ENCODE measurements at places on chromosomes 5 and 9.
A peak's percentile ranks its signal among the peaks of the same experiment; 100 is the strongest.

DNA sequence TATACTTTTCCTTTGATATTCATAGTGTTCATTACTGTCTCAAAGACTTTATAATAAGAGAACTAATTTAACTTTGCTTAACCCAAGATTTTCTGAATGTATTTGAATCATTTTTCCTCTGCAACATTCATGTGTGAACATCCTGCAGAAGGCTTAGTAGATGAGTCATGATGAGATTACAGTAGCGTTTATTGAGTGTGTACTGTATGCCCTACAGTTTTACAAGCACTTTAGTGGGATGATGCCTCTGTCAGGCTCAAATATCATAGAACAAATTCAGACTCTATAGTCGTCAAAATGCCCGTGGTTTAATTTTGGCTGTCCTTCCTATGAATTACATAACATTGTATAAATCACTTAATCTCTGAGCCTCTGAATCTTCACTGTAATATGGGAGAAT, 41.2 kb downstream of the FYB1 start:
- DNase-seq: no peak

GRCh38 chr9:98931600-98932389, 11.9 kb upstream of the COL15A1 start:
- DNase-seq: no peak

- DNase-seq: no peak
These were observed 1344.4 kb upstream of the WWC1 start for GRCh38 chr5:166947045-166947444.

DNA sequence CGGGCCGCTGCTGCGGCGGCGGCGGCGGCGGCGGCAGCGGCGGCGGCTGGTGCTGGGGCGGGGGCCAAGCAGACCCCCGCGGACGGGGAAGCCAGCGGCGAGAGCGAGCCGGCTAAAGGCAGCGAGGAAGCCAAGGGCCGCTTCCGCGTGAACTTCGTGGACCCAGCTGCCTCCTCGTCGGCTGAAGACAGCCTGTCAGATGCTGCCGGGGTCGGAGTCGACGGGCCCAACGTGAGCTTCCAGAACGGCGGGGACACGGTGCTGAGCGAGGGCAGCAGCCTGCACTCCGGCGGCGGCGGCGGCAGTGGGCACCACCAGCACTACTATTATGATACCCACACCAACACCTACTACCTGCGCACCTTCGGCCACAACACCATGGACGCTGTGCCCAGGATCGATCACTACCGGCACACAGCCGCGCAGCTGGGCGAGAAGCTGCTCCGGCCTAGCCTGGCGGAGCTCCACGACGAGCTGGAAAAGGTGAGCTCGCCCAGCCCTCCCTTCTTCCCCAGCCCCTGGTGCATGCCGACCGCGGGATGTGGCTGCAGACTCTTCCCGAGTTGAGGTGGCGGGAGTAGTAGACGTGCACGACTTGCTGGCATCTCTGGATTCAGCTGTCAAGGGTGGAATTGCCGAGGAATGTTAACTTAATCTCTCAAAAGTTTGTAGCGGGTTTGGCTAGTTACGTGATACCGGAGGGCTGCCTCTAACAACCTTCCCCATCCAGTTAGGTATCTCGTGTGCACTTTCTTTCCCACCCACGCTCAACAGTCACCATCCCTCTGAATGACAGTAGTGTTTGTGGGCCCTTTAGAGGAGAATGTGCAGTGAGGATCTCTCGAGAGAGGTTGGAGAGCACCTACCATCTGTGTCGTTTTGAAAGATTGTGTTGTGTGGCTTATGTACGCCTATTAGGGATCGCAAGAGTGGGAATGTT, 932 bp downstream of the SLC12A2 start:
- DNase-seq: peak; percentile 13

- no peak for DNase-seq
These were observed 20.3 kb upstream of the TTC33 start for GRCh38 chr5:40775846-40776657.

DNA sequence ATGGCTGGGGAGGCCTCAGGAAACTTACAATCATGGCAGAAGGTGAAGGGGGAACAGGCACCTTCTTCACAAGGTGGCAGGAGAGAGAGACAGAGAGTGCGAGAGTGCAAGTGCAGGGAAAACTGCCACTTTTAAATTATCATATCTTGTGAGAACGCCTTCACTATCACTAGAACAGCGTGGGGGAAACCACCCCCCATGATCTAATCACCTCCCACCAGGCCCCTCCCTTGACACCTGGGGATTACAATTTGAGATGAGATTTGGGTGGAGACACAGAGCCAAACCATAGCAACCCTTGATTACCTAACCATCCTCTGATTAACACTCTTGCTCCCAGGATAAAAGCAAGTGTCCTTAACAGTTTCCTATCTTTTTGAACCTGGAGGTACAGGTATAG, 21.1 kb downstream of the ADAMTS19 start:
- DNase-seq: no peak

DNA sequence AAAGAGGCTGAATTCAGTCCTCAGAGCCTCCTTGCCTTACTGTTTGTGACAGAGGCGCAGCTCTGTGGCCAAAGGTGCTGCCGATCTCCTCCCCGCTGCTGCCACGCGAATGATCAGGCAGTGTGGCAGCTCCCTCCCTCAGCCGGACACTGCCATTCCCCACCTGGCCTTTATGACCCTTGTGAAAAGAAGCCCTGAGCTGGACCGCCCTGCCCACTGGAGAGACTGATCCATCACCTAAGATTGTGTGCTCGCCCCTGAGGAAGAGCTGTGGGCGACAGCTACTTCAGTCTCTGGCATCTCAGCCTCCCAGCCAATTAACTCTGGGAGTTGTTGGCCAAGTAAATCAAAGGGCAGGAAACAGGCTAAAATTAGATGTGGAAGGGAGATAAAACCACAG, 90.9 kb downstream of the CARTPT start:
- DNase-seq: no peak

DNA sequence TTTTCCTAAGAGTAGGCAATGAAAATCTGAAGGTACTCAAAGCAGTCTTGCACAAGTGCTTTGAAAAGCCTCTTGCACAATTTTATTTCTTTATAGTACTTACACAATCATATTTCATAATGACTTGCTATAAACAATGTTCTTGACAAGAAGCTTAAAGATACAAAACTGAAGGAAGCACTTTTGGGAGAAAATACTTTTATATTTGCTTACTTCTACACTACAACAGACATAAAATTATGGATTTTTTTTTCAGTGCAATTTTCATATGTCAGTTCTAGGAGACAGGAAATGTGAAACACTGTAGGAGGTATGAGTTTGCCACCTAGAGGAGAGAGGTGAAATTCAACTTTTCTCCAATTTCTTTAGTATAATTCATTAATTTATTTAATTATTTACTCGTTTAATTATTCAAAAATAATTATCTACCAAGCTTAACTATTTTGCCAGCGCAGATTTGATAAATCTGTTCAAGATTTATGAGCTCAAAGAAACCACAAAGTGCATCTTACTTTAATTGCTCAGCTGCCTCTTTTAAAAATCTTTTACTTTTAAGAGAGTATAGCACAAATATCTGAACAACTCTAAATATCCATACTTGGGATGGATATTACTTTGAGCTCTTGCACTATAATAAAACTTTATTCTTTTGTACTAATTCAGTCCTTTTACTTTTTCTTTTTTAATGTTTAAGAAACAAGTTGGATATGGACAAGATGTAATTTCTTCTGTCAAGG, 29.0 kb upstream of the CDKN2B start:
- DNase-seq: no peak

- DNase-seq: no peak
These were observed 1.3 kb upstream of the CARD19 start for GRCh38 chr9:93094658-93095204.

DNA sequence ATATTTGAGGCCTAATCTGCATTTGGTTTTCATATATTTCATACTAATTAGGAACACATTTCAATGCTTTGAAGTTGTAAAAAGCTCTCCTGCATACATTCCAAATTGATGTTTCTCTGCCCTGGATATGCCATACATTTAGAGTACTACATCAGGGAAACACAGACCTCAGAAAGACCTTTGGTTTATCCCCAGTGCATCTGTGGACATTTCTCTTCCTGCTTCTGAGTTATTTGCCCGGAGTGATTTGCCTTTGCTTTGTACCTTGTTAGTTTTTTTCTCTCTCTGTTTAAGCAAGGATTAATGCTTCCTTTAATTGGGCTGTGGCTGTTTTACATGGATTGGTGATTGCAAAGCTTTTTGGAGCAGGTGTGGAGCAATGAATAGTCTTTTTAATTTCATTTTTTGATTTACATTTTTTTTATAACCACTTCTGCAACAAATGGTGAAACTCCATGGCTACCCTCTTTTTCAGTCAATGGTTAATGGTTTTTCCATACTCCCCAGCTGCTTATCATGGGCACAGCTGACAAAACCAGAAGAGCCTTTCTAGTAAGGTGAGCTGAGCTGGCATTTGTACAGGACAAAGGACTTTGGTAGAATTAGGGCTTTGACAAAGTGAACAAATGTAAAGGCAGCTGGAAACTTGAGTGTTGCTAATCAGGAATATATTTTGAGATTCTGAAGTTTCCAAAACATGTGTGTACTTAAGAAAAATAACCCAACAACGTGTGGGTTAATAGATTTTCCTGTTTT, 54.2 kb downstream of the ZSWIM6 start:
- DNase-seq: no peak

DNA sequence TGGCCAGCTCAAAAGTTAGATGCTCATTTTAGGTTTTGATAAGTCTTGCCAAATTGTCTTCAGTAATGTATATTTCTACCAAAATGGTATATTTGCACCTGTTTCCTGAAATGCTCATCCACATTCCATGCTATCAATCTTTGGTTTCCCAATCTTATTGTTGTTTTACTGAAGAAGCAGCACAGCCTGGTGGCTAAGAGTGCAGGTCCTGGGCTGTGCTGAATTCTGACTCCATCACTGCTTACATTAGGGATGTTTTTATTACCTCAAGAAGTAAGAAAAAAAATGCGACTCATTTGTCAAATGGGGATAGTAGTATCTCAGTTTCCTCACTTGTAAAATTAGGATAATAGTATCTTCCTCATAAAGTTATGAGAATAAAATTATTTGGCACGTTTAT, 13.6 kb upstream of the S100Z start:
- no peak for DNase-seq

DNA sequence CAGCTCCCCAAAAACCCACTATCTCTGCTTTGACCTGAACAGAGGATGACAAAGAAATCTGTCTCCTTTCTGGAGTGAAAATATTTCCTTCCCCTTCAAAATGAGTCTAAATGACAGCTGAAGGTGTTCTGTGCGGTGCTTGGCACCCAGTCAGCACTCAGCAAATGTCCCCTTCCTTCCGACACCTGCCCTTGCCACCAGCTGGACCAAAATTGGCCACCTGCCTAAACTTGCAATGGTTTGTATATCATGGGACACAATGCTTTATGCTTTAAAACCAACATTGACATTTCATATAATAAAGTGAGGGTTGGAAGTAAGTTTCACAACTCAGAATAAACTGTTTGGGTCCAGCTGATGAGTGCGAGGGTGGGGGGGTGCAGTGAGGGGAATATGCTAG, 7.5 kb upstream of the TTC1 start:
- DNase-seq: no peak

DNA sequence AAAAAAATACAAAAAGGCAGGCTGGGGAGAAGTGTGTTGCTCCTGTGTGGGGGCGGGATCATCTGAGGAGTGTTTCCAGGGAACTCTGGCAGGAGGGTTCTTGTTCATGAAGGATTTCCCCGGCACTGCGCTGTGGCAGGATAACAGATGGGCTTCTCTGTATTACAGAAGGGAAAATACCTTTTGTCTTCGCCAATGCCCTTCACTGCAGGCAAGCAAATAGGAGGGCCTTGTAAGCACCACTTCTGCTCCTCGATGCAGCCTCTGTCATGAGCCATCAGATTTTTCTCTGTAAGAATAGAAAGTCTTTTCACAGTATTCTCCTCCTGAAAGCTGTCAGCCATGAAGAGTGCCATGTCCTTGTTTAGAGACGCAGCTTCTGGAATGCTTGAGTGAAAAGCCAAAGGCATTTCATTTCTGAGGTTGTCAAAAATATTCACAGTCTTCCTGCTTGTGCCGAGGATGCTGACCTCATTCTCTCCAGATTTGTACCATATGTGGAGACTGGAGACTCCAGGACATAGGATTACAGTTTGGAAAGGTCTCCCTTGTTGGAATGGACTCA, 294.0 kb downstream of the YTHDC2 start:
- no peak for DNase-seq
